ENCODE measurements at places on chromosomes 13 and 19.

GRCh38 chr13:112160558-112160957, 93.6 kb downstream of the SOX1 start:
- no peak for DNase-seq

DNA sequence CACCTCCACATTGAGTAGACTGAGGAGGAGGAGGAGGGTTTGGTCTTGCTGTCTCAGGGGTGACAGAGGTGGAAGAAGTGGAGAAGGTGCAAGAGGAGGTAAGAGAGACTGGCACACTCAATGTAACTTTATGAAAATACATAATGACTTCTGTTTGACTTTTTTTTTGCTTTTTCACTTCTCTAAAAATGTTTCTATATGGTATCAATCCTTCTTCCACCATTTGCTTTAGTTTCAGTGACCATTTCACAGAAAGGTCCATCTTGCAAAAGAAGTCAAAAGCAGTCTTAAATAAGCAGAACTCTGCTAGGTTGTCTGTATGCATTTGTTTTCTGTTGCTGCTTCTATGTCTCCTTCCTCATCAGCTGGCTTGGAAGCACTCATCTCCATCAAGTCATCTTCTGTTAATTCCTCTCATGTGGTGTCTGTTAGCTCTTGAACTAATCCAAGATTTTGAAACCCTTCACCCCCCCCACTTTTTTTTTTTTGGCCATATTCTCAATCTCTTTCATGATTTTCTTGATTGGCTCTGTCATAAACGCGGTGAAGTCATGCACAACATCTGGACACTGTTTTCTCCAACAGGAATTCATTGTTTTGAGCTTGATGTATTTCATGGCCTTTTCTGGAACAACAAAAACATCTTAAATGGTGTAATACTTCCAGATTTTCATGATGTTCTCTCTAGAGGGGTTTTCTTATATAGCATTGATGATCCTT, 80.8 kb downstream of the KL start:
- DNase-seq = no peak

DNA sequence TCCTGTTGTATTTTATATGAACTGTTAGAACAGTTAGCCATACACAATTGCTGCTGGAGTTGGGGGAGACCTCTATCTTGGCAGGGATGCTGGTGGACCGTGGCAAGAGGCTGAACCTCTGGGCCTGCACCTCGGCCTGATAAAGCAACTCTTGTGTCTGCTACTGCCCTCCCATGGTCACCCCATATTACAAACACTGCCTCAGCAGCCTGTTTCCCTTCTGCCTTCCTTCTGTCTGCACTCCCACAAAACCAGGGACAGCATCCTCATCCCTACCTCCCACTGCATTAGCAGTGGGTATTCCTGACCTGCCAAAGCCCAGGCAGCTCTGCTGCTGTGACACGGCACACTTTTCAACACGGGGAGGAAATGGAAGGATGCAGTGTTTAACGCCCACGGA, 456.4 kb downstream of the FGF14 start:
- no peak for DNase-seq

- no peak for DNase-seq
These were observed 70.1 kb downstream of the CAB39L start for GRCh38 chr13:49373716-49374115.

- peak; percentile 27 for DNase-seq
These were observed 4.4 kb downstream of the ATP12A start for GRCh38 chr13:24684600-24684998.

- no peak for DNase-seq
These were observed 88.1 kb downstream of the SLC7A1 start for GRCh38 chr13:29507356-29507755.

DNA sequence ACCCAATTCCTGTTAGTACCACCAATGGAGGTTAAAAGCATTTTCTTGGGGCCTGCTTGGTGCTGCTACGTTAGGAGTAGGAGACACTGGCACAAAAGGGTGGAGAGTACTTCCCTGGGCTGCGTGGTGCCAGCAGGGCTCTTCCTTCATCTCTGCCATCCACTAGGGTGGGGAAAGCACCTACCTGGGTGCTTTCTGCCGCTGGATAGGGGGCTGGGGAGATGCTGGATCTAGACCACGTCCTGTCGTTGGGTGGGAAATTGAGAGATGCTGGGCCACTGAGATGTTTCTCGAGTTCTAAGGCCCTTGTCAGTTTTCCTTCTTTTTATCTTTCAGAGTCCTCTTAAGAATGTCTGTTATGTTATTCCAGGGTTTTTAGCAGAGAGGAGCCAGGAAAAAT, 6.7 kb upstream of the FCGBP start:
- DNase-seq = no peak

DNA sequence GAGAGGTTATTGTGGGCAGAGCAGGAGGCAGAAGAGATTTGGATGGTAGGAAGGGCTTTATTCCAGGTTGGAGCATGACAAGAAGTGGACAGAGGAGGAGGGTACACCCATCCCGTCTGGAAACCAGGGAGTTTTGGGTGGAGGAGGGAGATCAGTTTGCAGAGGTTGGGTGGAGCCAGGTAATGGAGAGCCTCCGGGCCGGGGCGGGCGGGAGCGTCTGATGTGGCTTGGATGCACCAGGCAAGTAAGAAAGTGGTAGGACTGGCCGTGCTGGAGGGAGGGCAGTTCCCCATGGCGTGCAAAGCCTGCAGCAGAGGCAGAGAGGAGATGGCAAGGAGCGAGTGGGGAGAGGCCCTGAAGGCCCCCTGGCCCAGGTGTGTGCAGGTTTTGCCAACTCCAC, 10.9 kb downstream of the IGFLR1 start:
- no peak for DNase-seq

DNA sequence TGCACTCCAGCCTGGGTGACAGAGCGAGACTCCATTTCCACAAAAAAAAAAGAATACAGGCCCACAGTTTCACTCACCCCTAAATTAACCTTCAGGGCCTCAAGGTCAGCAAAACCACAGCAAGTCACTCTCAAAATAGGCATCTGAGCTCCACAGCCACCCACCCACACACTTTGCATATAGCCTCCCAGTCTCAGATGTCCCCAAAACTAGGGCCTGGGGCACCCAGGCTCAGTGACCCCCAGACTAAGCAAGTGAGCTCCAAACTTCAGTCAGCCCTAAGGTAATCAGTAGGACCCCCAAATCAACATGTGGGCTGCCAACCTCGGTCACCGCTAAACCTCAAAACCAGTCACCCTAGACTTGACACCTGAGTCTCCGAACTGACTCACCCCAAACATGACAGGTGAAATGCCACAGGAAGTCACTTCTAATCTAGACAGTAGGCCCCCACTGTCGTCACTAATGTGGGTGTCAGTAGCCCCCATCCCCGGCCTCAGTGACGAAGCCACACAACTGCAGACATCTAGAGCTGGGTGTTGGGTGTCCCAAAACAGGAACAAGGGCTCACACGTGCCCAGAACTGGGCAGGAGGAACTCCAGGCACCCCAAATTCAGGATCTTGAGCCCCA, 13.9 kb downstream of the RABAC1 start:
- no peak for DNase-seq

DNA sequence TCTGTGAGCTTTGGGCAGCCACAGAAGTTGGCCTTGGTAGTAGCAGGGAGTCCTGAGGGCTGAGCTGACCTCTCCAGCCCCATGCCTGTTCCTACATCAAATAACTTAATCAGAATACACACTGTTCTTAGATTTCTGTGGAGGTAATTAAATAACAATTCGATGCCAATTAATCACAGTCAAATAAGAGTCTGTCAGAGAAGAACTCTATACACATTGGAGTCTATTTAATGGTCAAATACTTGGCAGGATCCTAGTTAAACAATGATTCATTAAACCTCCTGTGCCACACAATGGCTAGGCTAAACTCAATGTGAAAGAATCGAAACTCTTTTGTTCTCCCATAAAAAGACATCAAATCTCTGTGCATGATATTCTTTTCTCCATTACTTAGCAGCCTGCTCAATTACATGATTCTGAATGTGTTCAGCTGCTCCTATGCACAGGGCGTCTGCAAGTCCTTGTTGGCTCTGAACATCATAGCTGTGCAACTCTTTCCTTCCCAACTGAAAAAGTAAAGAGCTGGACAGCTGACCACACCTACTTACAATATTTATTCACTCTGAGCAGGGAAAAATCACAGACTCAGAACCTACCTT, 173.1 kb downstream of the ABCC4 start:
- DNase-seq = no peak

- no peak for DNase-seq
These were observed 5.1 kb upstream of the MKNK2 start for GRCh38 chr19:2055931-2056836.

- no peak for DNase-seq
These were observed 79.8 kb upstream of the FLT1 start for GRCh38 chr13:28574617-28575142.

- DNase-seq = no peak
These were observed 214.9 kb downstream of the KLF5 start for GRCh38 chr13:73273745-73274144.

DNA sequence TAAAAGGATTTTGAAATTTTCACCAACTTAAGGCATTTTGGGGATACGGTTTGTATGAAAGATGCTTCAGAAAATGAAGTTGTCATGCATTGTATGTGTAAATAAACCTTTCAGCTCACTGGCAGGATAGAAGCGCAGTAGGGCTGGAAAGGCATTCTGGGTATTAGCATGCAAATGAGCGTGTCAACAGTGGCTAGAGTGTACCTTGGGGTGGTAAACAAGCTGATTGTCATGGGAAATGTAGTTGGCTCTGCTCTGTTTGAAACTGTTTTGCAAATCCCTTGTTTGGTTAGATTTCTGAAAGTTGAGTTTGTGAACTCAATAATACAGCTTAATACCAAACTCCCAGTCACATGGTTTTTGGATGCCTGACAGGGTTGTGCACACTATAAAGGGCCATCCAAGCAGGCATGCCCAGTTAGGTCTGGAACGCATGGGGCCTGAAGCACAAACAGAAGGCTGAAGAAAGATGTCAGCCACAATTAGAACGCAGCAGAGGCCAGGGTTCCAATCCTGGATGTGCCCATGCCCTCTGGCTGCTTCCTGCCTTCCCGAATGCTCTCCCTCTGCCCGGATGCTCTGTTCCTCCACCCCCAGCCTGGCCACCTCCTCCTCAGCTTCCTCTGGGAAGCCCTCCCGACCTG, 14.6 kb downstream of the GSX1 start:
- DNase-seq = no peak

DNA sequence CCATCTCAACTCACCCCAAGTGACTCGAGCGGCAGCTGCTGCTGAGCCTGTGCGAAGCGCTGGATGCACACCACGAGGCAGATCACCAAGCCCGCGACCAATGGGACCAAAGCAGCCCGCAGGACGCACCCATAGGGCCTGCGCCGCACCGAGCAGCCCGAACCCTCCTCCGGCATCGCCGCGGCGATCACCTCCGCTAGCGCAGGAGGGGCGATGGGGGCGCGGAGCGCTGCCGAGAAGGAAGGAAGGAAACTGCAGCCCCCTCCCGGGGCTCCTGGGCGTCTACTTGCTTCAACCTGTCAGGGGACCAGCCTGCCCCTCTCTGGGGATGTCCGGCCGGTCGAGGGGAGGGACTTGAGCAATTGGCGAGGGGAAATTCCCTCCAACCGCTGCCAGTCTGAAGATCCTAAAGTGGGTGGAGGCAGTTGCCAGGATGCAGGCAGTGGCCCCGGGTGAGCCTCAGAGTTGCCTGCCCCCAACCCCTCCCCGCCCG, at the start of gene CD70:
CD70 (minus strand) TSS at position 324 of the 493 bp plus-strand sequence; CDS start at position 176, 148 bp downstream.
- no peak for DNase-seq

- no peak for DNase-seq
These were observed 234.9 kb downstream of the TUBA3C start for GRCh38 chr13:18946738-18947137.

- DNase-seq = no peak
These were observed 20.3 kb downstream of the PLA2G4C start for GRCh38 chr19:48090281-48090802.

- DNase-seq = no peak
These were observed 76.0 kb upstream of the LSM14A start for GRCh38 chr19:34096020-34096915.

DNA sequence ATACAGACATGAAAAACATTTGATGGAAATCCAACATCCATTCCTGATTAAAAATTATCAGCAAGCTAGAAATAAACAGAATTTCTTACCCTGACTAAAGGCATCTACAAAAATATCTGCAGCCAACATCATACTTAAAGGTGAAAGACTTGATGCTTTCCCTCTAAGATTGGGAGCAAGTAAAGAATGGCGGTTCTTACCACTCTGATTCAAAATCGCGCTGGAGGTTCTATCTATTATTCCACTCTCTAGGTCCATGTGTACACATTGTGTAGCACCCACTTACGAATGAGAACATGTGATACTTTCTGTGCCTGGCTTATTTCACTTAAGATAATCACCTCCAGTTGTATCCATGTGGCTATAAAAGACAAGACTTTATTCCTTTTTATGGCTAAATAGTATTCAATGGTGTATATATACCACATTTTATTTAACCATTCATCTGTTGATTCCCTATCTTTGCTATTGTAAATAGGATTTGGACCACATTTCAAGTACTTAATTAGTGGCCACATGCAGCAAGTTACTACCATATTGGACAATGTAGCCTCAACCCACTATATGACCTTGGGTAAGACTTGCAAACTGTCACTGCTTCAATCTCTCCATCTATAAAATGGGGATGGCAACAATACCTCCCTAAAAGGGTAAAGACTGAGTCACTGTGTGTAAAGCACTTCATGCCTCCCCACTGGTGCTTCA, 38.4 kb upstream of the CYP2A7 start:
- no peak for DNase-seq

DNA sequence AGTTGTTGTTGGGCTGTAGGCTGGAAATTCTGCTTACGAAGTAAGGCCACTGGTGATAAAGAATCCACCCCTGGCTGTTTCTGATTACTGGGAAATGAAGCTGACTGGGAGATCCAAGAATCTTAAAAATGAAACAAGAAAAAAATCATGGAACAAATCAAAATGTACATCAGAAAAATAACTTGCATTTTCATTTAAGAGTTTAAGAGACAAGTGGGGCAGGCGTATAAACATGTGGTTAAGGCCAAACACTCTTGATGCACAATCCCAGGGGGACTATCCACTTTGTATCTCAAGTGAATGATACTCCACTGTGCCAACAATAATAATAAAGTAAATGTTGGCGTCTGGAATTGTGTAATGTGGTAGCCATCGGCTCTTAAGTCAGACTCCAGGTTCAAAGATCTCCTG, 24.6 kb downstream of the ZMYM5 start:
- no peak for DNase-seq

DNA sequence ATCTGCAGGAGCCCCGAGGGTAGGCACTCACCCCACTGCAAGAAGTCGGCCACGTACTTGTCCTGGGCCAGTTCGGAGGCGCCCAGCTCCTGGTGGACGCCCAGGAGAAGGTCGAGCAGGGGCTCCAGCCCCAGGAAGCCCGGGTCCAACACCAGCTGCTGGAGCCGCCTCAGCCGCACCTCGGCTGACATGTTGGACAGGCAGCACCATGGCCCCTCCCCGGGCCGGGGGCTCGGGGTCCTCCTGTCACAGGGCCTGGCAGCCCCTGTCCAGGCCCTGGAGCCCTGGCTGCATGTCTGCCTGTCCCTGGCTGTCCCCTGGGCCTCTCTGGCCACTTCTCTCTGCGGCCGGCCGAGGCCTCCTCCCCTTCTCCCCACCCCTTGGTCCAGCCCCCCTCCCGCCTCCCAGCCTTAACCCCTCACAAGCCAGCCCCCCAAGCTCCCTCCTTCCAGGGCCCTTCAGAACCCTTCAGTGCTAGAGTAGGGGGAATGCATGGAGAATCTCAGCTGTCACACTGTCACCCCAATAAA, at the start of gene DMPK:
DMPK (minus strand) TSS at position 329 of the 530 bp plus-strand sequence; CDS start at position 191, 138 bp downstream.
- no peak for DNase-seq

- no peak for DNase-seq
These were observed 10.3 kb downstream of the AKT2 start for GRCh38 chr19:40274585-40275544.

GRCh38 chr19:50553134-50553703, 15.0 kb downstream of the LRRC4B start:
- no peak for DNase-seq
